ENCODE measurements at places on chromosomes 1 and 21. TPM values are rescaled to one million over a fixed set of nuclear protein-coding genes. Genes with fewer than 3 reads are reported as not detected.

- no peaks in the 10 kb centered on the region for H3K27me3 ChIP-seq
- H3K4me1 ChIP-seq = peaks cover 43% of the 10 kb centered on the region
- no peak overlapping the region for H3K4me3 ChIP-seq
- H3K36me3 ChIP-seq = no peaks in the 10 kb centered on the region
- no peak for DNase-seq
These were observed 455.5 kb upstream of the ADAMTS5 start for GRCh38 chr21:27422435-27422834.

DNA sequence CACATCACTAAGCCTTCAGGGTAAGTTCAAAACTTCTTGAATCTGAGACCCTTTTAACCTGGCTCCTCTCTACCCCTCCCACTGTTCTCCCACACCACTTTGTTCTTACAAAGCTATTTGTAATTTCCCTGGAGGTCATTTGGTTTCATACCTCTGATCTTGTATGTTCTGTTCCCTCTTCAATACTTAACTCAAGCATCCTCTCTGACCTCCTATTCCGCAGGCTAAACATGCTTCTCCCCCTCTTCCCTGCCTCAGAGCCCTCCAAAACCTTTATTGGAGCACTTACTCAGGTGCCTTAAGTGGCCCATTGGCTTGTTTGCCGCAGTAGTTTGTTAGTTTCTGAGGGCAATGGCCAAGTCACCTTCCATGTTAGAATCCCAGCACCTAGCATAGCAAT lies 54.8 kb downstream of the SSX2IP start:
- no peak overlapping the region for H3K4me3 ChIP-seq
- no peaks in the 10 kb centered on the region for H3K27me3 ChIP-seq
- no peak for DNase-seq

DNA sequence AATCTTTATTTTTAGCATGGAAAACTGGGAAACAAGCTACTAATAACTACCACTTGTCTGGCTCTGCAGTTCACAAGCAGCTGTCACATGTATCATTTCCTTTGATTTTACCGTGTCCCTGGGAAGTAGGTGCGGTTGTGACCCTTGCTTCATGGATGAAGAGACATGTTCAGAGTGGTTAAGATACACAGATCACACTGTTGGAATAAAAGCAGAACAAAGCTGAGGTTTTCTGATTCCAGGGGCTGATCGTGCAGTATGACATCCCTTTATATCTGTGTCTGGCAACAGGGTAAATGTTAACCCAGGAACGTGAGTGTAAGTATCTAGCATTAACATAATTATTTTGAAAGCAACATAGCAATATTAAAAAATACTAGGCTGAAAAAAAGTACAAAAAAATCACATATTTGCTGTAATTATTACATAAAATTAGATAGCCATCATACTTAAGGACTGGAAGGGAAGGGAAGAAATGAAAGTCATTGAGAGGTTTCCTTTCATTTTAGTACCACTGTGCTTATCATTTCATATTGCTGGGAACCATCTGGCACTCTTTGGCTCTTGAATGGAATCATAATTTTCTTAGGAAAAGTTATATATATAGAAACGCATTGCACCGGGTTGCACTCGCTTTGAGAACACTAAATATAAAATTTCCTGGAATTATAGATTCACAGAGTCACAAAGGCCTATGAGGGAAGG lies 62.8 kb upstream of the PAXBP1 start:
- no peak overlapping the region for H3K27ac ChIP-seq
- no peaks in the 10 kb centered on the region for H3K4me1 ChIP-seq
- H3K36me3 ChIP-seq = no peaks in the 10 kb centered on the region
- DNase-seq = no peak
- H3K27me3 ChIP-seq = peaks cover 3% of the 10 kb centered on the region

DNA sequence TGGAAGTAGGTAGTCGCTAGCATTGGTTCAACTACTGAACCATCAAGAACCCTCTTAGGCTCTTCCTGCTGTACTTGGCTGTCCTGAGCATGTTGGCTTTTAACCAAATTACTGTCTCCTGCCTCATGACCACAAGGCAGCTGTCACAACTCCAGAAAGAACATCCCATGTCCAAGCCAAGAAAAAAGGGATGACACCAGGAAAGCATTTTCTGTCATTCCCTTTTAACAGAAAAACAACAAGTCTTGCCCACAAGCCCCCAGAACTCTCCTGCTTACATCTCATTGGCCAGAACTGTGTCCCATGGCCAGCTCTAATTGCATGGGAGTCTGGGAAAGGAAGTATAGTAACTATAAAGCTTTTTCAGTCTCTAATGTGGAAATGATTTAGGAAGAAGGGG lies 2.4 kb upstream of the RNU5D-1 start:
- no peaks in the 10 kb centered on the region for H3K36me3 ChIP-seq
- no peak overlapping the region for H3K4me3 ChIP-seq
- H3K27ac ChIP-seq = peak overlapping the region; percentile 40
- DNase-seq = no peak
- no peaks in the 10 kb centered on the region for H3K27me3 ChIP-seq

INAVA gene
- total RNA-seq = 0.05 TPM
